ENCODE measurements at places on chromosomes 5 and 9. TPM values are rescaled to one million over a fixed set of nuclear protein-coding genes. Genes with fewer than 3 reads are reported as not detected.

CCNI2 gene
- 0.14 TPM for total RNA-seq

FGF10 gene
- not detected for total RNA-seq

FAM151B gene
- total RNA-seq: 1.2 TPM

NTRK2 gene
- not detected for total RNA-seq

TRIM23 gene
- total RNA-seq: 7.6 TPM

HTR1A gene
- not detected for total RNA-seq

CDX1 gene
- not detected for total RNA-seq

LVRN gene
- total RNA-seq: 0.09 TPM

PTCD2 gene
- 8.2 TPM for total RNA-seq

ENTPD2 gene
- total RNA-seq: 0.91 TPM

PPP2R2B gene
- total RNA-seq: 0.12 TPM

ITK gene
- not detected for total RNA-seq

THBS4 gene
- total RNA-seq: not detected

POC5 gene
- total RNA-seq: 9.5 TPM

MPDZ gene
- 12.5 TPM for total RNA-seq

NDUFA8 gene
- 99.2 TPM for total RNA-seq

REEP2 gene
- total RNA-seq: 5.3 TPM

CDK5RAP2 gene
- 30.1 TPM for total RNA-seq

SYK gene
- total RNA-seq: 0.25 TPM

NEUROG1 gene
- not detected for total RNA-seq

FOXD4L3 gene
- total RNA-seq: 0.08 TPM

MYORG gene
- 4.3 TPM for total RNA-seq

PCDHGA10 gene
- not detected for total RNA-seq

FCN2 gene
- total RNA-seq: not detected

HTR4 gene
- not detected for total RNA-seq

GLRA1 gene
- total RNA-seq: not detected

NTNG2 gene
- total RNA-seq: 3.4 TPM

IQGAP2 gene
- 1.0 TPM for total RNA-seq

CNTNAP3B gene
- 15.9 TPM for total RNA-seq

ABO gene
- not detected for total RNA-seq

SHB gene
- total RNA-seq: 37.8 TPM

LEAP2 gene
- total RNA-seq: 0.56 TPM

TTC16 gene
- not detected for total RNA-seq

PCBD2 gene
- total RNA-seq: 11.2 TPM

All from A549 treated with RU486 at 1 μM for 4 hours (cell line).